ENCODE measurements at places on chromosomes 5 and 9.

- no peak for DNase-seq
Measured at GRCh38 chr5:40383749-40384651, 295.7 kb upstream of the PTGER4 start.

DNA sequence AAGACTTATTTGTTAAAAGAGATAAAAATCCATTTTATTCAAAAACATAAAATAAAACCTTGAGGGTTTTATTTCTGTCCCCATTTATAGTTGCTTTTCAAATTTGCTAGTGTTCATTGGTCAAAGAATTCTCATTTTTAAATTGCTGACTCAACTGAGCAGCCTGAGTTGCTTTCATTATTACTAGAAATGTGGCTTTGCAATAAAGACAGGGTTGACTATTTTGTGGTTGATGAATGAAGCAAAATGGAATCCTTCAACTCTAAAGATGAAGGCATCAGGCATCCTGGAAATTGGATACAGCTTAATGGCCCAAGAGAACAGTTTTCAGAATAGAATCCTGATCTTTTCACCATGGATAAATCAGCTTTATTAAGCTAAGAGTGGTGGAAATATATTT lies 23.9 kb upstream of the PPP3R2 start:
- DNase-seq, result no peak

DNA sequence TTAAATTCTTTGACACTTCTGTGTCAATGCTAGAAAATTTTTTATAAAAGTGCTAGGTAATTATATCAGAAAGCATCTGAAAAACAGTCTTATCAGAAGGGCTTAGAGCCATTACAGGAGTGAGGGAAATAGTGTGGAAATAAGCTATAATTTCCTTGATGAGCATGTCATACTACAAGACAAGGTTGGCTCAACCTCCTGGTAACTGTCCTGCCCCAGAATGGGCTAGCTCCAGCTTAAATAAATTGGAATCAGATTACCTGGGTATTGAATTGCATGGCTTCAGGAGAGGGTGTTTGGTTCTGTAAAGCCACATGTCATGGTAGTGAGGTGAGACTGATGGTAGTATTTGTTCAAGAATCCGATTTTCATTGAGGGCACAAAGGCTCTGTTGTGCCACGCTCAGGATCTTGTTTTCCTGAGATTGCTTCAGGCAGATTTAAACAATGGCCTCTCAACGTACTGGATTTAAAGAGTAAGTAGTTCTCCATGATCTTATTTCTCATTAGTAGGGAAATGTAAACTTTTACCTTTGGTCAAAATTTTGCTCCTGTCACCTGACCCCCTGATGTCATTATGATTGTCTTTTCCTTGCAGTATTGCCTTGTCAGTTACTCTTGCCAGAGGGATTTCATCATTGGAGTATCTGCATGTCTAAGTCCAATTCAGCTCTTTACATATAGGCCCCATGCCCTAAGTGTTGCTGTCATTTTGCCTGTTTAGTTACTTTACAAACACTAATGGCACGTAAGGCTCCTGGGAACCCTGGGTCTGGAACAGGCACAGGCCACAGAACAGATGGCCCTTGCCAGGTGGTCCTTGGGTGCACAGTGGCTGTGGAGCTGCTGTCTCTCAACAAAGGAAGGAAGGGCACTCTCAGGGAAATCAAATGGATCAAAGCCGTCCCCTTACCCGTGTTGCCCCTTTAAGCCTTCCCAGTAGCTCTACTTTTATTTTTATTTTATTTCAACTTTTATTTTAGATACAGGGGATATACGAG lies 21.3 kb downstream of the TRIO start:
- DNase-seq, result no peak

- DNase-seq, result no peak
Measured at GRCh38 chr9:19451240-19452087, 42.7 kb downstream of the ACER2 start.

GRCh38 chr9:114722081-114722621 lies 40.2 kb upstream of the TEX48 start:
- no peak for DNase-seq

DNA sequence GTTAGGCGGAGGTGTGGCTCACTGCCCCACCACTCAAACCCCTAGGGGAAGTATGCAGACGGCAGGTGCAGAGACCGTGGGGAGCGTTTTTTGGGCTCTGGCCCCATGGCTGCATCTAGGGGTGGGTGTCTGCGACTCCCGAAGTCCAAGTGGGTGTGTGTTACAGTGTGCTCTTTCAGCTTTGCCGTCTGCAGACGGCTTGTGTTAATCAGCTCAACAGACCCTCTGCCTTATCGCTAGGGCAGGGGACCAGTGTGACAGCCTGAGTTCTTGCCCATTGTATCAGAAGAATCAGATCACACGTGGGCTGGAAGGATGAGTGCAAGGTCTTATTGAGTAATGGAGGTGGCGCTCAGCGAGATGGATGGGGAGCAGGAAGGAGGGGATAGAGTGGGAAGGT lies 162.8 kb downstream of the ENC1 start:
- no peak for DNase-seq

DNA sequence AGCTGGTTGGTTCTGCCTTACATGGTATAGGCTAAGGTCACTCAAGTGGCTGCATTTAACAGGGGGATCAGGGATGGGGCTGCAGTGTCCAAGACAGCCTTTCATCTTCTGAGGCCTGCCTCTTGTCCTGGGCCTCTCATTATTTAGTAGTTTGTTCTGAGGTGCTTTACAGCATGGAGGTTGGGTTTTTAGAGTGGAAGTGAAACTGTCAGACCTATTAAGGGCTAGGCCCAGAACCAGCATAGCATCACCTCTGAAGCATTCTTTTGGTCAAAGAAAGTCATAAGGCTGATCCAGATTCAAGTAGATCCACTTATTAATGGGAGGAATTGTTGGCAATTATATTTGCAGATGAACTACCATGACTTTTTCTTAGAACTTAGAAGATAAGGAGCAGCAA lies 146.0 kb upstream of the NMUR2 start:
- no peak for DNase-seq

DNA sequence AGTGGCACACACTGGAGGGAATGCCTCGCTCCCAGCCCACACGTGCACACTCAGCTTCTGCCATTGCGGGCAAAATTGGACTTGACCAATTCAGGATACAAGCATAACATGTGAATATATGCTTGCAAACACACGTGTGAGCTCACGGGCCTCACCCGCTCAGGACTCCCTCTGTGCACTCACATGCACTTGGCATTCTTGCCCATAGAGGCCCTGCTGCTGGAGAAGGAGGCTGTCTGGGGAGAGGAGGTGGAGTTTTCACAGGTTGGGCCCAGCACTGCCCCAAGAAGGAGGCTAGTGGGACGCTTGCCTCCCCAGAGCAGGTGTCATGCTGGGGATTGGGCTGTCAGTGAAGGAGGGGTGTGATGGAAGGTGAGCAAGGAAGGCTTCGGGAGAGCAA lies 1.7 kb downstream of the MYMK start:
- DNase-seq, result no peak

- DNase-seq, result no peak
Measured at GRCh38 chr9:35510754-35511428, 21.0 kb downstream of the RUSC2 start.

DNA sequence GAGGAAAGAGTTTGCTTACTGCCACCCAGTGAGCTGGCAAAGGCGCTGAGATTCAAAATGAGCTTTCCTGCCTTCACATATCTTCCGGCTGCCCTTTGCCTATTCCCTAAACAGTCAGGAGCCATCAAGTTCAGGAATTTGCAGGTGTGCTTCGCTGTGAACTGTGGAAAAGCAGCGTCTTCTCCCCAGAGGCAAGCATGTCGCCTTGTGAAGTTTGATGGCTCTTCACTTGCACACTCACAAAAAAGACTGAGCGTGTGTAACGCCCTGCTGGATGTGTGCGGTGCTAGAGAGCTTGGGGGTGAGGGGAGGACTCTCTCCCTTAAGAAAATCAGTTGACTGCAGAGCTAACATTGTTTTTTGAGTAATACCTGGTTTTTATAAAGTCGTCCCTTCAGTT lies 288.7 kb downstream of the DOCK8 start:
- DNase-seq, result no peak

GRCh38 chr5:76692651-76693050 lies 23.3 kb upstream of the F2R start:
- DNase-seq, result no peak

DNA sequence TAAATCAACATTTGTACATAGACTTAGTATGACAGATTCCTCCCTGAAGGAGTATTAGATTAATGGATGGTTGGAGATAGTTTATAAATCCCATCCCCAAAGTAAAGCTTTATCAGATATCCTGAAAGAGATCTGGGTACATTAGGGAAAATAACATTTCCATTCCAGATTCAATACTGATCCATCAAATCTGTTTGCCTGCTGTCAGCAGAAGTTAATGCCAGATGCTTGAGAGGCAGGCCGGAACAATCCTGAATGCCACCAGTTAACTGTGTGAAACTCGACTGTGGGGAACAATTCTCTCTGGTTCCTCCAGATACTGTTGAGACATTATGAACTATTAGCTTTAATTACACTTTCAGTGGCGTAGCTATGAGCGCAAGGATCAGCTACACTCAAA lies 1166.8 kb downstream of the MAT2B start:
- no peak for DNase-seq

DNA sequence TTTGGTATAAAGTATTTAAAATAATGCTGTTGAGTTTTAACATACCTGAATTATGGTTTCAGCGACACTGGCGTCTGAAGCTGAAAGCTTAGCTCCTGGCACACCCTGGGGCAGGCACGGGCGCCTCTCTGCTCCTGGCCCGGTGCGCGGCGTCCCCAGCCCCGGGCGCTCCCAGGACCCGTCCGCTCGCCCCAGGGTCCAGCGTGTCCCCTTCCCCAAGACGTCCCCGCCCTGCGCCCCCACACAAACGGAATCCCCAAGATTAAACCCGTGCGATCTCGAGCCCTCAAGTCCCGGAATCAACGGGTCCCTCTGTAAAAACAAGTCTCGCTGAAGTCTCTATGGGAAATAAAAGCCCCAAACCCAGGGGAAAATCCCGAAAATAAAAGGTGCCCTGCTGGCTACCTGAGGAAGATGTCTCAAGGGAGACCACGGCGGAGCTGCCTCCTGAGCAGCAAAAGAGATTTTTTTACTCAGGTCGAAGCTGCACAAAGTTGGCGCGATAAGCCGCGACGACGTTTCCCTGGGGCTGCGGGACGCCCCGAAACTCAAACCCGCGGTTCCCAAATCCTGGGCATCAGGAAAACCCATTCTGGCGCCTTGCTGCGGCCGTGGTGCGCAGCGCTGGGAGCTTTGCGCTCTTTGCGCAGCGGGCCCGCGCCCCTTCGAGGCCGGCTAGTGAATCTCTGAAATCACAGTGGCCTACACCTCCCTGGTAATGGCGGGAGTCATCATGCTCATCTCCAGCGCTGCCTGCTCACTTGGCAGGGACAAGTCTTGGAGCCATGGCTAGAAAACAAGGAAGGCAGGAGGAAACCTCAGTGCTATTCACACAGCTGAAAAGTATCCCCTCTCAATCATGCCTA lies 6.3 kb upstream of the IFNA8 start:
- DNase-seq, result no peak

- no peak for DNase-seq
Measured at GRCh38 chr9:90894986-90895687, 93.5 kb downstream of the SYK start.

DNA sequence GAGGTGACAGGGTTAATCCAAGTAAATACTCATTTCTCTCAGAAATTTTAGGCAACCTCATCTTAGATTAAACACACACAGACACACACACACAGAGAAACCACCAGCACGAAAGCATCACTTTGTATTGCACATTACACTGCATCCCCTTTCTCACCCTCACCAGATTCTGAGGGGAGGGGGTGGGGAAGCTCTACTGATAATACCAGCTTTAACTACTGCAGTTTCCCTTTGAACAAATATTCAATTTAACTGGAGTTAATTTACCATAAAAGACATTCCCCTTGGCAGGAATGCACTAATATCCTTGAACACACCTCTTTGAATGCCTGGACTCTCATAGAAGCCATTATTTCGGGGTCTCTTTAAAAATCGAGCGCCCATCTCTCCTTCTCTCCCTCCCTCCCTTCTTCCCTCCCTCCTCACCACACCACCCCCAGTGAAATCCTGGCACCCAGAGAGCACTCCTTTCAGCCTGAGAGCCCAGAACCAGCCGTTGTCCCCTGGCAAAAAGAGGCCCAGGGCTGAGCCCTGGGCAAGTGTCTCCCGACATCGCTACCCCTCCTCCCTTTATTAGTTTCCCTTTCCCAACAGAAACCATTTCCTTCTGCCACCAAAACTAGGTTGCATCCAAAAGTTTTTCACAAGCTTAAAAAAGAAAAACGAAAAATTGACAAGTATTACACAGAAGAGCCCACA lies 2.8 kb upstream of the NFIB start:
- no peak for DNase-seq

DNA sequence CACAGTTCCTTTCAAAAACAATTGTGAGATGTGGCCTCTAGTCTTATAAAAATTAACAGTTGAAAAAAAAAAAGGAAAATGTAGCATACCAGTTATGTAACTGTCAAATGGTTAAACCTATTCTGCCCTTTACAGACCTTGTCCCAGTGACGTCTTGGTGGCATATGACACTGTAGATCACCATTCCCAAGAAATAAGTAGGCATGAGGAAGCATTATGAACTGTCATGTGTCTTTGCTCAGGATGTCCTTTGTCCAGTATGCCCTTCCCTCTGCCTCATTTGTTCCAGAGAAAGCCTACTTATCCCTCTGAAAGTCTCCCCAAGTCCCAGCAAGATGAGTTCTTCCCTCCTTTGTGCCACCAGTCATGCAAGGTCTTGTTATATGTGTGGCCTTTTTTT lies 63.2 kb downstream of the PAM start:
- no peak for DNase-seq

DNA sequence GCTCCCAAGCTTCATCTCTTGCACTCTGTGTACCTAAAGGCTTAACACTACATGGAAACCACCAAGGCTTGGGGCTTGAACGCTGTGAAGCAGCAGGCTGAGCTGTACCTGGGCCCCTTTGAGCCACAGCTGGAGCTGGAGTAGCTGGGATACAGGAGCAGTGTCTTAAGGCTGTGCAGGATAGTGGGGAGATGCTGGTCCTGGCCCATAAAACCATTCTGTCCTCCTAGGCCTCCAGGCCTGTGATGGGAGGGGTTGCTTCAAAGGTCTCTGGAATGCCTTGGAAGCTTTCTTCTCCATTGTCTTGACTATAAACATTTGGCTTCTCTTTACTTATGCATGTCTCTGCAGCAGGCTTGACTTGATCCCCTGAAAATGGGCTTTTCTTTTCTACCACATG lies 42.3 kb upstream of the DAPK1 start:
- DNase-seq, result no peak

GRCh38 chr9:17580119-17580518 lies 1.3 kb downstream of the SH3GL2 start:
- no peak for DNase-seq
